ENCODE measurements at places on chromosomes 13 and 19.

DNA sequence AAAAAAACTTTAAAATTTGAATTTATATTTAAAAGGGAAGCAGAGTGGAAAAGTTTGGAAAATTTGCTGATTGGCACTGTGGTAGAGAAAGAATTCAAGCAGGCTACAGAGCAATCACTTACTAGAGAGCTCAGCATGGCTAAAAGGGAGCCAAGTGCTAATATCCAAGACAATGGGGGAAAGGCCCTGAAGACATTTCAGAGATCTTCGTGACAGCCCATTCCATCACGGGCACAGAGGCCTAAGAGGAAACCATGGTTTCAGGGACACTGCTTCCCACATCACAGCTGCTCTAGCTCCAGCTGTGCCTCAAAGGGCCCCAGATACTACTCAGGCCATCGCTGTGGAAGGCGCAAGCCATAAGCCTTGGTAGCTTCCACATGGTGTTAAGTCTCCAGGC lies 73.7 kb downstream of the SGCG start:
- DNase-seq = no peak

- DNase-seq = no peak
Observed at GRCh38 chr13:112453207-112453829, 77.2 kb downstream of the SPACA7 start.

DNA sequence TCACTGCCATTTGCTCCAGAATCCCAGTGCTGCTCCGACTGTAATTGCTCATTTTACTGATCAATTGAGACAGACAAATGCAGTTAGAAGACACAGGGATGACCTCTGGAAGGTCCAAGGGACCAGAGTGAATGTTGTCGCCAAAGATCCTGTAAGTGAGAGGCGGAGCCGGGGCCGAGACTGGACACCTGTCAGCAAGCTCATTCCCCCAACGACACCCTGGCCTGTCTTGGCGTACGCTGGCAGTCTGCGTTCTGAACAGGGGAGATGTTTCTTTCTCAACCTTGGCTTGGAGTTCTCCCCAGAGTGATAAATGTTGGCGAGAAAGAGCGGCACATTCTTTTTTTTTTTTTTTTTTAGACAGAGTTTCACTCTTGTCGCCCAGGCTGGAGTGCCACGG lies 24.2 kb downstream of the GADD45B start:
- no peak for DNase-seq

DNA sequence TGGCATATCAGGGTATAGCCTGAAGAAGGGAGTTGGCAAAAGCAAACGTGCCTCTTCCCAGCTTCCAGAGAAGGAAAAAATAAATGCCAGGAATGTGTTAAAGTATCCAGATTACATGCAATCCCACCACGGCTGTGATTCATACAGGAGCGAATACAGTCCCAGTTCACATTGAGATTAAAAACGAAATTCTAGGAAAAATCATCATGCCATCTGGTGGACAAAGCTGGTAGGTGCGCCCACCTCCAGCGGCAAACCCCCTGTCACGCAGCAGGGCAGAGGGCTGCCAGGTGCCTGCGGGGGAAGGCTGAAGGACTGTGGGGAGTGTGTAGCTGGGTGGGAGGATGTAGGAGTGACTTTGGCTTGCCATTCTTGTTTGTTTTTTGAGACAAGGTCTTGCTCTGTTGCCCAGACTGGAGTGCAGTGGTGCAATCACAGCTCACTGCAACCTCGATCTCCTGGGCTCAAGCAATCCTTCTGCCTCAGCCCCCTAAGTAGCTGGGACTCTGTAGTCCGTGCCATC lies 6.4 kb upstream of the DMWD start:
- DNase-seq = no peak

GRCh38 chr13:31150315-31150985 lies 11.3 kb downstream of the HSPH1 start:
- no peak for DNase-seq

- DNase-seq = no peak
Observed at GRCh38 chr13:91544723-91545122, 146.3 kb downstream of the GPC5 start.

- no peak for DNase-seq
Observed at GRCh38 chr13:111517641-111518010, 197.2 kb downstream of the TEX29 start.

- DNase-seq = no peak
Observed at GRCh38 chr13:37539170-37539569, 59.4 kb downstream of the POSTN start.

All from LNCaP clone FGC (cell line).